ENCODE measurements at places on chromosomes 11 and 22.

- DNase-seq, result no peak
Measured at GRCh38 chr11:85431319-85431718, 195.8 kb downstream of the DLG2 start.

- DNase-seq, result no peak
Measured at GRCh38 chr11:12200279-12200990, 90.0 kb downstream of the MICAL2 start.

GRCh38 chr11:114252767-114253166, 43.4 kb upstream of the NNMT start:
- DNase-seq, result no peak

- DNase-seq, result no peak
Measured at GRCh38 chr22:45314786-45315185, 5.1 kb downstream of the FAM118A start.

- DNase-seq, result no peak
Measured at GRCh38 chr11:106234794-106235193, 157.3 kb downstream of the AASDHPPT start.

DNA sequence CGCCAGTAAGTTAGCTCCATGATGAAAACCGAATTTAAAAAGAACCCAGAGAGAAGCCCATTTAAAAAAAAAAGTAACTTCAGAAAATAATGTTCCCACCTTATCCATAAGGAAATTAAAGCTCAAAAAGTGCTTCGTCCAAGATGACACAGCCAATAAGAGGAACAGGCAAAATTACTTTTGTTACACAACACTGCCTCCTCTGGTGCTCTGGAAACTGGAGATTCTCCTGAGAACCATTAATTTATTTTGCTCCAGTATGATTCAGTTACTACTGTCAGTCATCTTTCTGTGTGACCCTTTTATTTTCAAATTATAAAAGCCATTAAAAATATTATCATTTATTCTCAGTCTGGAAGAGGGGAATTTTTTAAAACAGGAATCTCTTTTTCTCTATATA, 2.0 kb downstream of the IFT27 start:
- peak; percentile 60 for DNase-seq

DNA sequence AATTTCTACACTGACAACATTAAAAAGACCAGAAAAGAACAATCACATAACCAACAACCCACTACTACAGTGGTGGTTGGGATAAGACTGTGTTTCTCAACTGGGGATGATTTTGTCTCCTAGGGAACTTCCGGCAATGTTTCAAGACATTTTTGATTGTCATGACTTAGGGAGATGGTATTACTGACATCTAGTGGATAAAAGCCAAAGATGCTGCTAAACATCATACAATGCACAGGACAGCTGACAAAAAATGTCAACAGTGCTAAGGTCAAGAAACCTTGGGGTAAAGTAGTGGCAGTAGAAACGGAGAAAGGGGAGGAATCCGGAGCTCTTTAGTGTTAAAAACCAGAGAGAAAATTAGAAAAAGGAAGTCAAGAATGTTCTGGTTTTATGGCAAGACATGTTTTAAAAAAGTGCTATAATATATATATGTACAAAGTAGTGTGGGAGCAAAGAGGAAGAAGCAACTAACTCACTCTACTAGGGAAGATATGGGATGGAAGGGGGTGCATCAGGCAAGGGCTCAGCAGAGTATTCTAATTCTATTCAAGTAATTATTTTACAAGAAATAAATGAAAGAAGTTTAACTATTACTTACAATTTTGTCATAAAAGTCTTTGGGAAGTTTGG, 37.2 kb downstream of the CKAP5 start:
- peak; percentile 18 for DNase-seq

DNA sequence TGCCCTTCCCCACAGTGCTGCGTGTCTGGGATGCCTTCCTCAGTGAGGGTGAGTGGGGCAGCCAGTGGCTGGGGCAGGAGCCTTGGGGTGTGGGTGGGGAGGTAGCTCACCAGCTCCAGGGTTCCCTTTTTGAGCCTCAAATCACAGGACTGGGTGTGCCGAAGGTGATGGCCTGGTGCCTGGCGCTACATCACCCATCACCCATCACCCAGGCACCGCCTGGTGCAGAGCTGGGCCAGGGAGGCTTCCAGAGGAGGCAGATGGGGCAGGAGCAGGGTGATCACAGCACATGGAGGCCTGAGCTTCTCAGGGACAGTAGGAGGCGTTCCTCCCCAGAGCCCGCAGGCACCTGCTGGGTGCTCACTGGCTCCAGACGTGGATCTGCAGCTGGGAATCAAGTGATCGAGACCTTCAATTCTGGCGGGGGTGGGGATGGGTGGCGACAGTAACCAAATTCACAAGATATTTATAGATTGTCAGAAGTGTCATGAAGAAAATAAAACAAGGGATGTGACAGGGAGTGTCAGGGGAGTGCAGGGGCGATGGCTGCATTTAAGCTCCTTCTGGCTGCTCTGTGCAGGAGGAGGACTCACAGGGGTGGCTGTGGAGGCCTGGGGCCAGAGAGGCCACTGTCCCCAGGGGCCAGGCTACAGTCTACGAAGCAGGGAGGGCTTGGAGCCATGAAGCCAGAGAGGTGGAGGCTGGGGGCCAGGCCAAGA, 3.2 kb downstream of the TBC1D10C start:
- DNase-seq, result no peak

DNA sequence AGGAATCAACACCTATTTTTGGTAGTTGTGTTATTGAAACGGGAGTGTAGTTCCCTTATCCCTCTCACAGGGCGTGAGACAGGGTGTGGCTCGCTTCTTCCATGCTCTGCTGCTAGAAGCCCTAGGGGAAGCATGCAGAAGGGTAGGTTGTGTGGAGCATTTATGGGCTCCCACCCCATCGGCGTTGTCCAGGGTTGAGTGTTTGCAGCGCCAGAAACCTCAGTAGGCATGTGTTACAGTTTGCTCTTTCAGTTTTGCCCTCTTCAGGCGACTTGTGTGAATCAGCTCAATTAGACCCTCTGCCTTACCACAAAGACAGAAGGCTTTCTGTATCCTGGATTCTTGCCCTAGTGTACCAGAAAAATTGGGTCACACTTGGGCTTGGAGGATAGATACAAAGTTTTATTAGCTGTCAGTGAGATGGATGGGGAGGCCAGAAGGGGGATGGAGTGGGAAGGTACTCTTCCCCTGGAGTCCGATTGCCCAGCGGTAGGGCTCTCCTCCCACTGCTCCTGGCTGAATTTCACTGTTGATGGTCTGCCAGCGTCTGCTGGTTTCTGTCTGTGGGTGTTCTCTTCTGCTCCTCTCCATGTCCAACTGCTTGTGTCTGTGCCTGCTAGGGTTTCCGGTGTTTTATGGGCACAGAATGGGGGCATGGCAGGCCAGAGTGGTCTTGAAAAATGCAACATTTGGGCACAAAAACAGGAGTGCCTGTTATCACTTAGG, 358.3 kb upstream of the CTSC start:
- no peak for DNase-seq
